NAMALWA (cell line): ENCODE measurements at places on chromosomes 7 and 10.

GRCh38 chr10:16518822-16519221 is 2.9 kb downstream of the C1QL3 start:
- peak; percentile 27 for DNase-seq

DNA sequence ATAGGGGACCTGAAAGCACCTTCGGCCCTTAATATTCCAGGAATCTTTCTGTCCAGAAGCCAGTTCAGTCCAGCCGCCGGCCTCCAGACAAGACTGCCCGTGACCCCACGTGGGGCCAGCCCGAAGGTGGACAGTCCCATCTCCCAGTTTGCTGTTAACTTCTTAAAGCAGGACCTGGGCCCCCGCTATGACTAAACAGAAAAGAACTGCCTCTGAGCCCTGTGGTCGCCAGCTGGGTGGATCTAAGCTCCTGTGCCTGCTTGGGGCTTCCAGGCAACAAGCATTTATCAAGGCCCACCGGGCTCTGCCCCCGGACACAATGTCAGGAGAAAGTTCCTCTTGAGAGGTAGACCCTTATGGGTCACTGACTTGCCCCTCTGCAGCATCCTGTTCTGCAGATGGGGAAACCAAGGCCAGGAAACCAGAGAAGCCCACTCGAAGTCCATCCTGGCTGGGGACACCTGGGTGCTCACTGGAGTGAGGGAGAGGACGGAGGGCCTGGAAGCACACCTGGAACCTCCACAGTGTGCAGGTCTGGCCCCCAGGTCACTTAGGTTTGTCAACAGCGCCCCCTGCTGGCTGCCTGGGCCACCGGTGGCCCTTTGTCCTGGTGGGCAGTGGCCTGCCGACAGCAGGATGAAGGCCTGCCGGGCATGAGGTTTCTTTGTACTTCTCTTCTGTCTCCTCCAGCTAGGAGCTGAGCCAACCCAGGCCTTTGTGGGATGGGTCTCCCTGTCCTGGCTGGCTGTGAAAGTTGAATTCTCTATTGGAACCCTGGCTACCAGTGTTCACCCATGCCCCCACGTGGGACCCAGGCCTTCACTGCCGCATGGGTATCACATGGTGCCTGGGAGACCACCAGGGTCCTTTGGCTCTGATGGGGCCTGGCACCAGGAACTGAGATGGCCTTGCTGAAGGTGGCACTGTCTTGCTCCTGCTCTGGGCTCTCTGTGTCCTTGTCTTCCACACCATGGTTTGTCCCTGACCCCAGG is 128.0 kb downstream of the ZMIZ1 start:
- DNase-seq: peak; percentile 53

GRCh38 chr10:117126034-117126433 is 12.0 kb downstream of the VAX1 start:
- no peak for DNase-seq

DNA sequence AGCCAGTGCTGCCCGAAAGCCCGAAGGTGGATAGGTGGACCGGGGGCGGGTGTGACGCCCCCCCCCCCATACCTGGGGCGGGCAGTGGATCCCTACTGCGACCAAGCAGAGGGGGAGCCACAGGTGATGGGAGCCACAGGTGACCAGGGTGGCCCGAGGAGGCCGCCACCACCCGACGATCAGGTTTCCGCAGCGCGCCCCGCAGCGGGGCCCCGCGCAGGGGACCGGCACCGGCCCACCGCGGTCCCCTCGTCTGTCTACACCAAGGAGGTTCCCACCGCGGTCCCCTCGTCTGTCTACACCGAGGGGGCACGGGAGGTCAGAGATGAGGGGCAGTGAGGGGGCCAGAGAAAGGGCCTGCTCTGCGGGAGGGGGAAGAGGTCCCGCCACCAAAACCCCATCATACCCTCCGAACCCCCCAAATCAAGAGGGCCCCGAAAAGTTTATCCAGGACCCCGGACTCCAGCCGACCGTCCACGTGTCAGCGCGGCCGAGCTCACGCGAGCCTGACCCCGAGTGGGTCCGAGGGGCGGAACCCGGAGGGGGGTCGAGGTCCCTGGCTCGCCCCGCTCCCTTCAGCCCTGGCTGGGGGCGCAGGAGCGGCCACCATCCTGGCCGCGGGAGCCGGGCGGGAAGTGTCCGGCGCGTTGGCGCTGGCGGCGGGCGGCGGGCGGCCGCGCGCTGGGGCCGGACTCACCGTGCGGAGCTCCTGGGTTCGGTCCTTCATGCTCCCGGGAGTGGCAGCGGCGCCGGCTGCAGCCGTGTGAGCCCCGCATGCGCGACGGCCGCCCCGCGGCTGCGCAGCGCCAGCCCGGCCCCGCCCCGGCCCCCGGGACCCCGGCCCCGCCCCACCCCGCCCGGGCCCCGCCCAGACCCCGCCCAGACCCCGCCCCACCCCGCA is at the start of gene STX1A:
Gene STX1A (minus strand): TSS at position 765 of the 901 bp plus-strand sequence. CDS start 38 bp downstream, at position 727.
- peak; percentile 84 for DNase-seq

- no peak for DNase-seq
These were observed 53.5 kb downstream of the EXOC6 start for GRCh38 chr10:92901819-92902251.

DNA sequence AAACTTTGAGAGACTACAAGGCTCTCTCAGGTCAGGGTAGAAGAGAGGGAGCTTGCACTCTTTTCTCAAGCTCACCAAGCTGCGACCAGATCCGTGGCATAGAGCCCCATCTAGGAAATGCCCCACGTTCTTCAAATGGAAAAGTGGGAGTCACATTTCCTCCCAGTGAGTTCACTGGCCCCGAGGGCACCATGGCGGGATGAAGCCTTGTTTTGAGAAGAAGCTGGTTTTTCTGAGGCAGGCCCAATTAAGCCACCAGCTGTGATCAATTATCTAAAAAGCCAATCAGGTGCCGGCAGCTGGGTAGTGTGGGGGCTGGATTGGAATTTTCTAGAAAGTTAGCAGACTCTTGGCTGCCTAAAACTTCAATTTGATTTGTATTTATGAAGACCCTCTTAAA is 101.4 kb downstream of the ZNF365 start:
- no peak for DNase-seq

DNA sequence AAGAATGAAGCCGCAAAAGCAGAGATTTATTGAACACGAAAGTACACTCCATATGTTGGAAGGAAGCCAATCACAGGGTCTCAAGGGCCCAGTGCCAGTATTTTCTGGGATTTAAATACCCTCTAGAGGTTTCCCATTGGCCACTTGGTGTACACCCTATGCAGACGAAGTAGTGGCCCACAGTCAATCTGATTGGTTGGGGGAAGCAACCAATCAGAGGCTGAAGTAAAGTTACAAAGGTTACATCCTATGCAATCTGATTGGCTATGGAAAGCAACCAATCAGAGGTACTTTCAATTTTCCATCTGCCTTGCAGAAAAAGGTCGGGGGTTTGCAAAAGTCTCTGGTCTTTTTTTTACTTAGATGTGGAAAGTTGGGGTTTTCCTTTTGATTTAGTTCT is 481.3 kb upstream of the NRP1 start:
- peak; percentile 28 for DNase-seq

- DNase-seq: no peak
These were observed 14.1 kb upstream of the ZC3HAV1L start for GRCh38 chr7:139049936-139050335.

DNA sequence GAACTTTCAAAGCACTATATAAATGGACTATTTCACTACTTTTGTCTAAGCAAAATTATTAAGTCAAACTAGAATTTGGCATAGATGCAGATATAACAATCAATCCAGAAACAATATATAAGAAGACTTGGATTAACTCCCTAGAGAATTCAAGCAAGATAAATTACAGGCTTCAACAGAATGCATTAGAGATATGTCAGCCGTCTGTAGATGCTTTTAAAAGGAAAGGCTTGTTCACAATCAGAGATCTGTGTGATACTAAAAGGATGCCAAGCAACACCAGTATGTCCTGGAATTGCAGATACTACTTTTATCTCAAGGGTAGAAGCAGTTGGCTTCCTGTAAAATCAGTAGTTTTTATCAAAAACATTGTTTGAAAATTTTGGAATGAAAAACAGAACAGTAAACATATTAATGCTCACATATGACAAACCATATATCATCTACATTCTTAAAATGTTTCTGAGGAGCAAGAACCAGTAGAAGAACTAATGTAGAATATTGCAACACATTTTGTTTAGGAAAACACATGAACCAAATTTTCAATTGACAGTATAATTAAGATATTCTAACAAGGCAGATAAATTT is 947.9 kb upstream of the LRRN3 start:
- no peak for DNase-seq

DNA sequence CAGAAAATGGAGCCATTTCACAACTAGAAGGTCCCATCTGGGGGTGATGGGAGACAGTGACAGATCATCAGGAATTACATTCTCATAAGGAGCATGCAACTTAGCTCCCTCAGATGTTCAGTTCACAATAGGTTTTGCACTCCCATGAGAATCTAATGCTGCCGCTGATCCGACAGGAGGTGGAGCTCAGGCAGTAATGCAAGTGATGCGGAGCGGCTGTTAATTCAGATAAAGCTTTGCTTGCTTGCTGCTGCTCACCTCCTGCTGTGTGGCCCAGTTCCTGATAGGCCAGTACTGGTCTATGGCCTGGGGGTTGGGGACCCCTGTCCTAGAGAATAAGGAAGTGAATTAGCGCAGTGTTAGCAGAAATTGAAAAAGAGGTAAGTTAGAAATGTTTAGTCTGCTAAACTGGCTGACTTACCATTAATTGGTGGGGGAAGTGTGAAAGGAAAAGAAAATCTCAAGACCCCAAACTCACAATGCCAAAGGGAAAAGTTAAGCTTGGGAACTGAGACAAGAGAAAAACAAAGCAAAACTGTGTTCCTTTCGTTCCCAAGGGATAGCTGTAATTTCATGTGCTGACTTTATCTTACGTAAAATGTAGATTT is 76.4 kb downstream of the LYZL2 start:
- no peak for DNase-seq

GRCh38 chr10:48287417-48288391 is 13.2 kb upstream of the FRMPD2 start:
- no peak for DNase-seq

DNA sequence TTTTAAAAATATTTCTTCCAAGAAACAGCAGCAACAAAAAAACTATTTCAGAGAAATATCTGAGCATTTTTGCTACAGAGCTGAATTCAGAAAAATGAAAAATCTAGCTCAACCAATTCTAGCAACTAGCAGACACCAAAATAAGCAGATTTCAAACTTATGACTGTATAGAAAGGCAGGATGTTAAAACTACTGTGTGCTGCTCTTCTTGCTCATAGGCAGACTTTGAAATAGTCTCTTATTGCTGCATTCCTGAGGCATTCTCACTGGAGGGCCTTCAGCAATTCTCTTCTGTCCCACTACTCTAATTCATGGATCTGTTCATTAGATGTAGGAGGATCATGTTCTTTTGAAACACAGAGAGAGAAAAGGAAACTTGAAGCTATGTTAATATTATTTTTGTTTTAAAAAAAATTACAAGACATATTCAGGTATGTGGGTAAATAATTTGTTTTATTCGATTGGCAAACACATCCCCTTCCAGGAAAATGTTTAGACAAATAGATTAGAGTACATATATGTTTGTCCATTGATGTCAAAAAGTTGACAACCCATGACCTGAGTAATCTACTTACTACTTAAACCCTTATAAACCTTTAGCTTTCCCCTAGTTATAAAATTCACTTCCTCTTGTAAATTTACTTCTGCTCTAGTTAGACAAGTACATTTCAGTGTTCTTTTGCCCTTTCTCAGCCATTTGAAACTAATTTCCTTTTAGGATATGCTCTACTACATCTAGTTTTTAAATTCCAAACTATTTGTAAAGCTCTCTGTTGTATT is 428.2 kb upstream of the POT1 start:
- DNase-seq: no peak

- DNase-seq: peak; percentile 45
These were observed 43.2 kb upstream of the TES start for GRCh38 chr7:116167177-116167576.

- DNase-seq: no peak
These were observed 17.2 kb downstream of the MMS19 start for GRCh38 chr10:97481071-97481470.

- DNase-seq: no peak
These were observed 162.2 kb downstream of the IMMP2L start for GRCh38 chr7:111400088-111400487.

GRCh38 chr10:67803588-67804394 is 34.2 kb downstream of the DNAJC12 start:
- no peak for DNase-seq

DNA sequence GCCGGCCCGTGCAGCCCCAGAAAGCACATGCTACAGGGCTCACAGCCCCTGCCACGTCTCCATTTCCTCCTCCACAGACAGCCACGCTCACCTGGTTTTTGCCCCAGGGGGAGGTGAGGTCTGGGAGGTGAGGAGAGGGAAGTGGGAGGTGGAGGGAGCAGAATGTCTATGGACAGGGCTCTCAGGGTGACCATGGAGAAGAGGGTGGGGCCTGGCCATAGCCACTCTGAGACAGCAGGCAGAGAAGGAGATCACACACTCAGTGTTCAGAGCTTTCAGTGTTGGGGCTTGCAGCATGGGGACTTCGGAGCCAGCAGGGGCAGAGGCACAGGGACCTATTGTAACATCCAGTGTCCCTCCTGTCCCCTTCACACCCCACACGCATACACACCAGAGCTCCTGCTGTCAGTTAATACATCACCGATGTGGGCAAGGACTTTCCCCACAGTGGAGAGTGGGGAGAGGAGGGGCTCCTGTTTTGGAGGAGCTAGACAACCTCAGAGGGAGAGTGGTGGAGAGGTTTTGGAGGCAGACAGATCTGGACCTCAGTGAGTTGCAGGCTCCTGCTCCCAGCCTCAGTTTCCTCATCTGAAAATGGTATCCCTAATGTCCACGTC is 14.4 kb downstream of the WDFY4 start:
- DNase-seq: no peak

DNA sequence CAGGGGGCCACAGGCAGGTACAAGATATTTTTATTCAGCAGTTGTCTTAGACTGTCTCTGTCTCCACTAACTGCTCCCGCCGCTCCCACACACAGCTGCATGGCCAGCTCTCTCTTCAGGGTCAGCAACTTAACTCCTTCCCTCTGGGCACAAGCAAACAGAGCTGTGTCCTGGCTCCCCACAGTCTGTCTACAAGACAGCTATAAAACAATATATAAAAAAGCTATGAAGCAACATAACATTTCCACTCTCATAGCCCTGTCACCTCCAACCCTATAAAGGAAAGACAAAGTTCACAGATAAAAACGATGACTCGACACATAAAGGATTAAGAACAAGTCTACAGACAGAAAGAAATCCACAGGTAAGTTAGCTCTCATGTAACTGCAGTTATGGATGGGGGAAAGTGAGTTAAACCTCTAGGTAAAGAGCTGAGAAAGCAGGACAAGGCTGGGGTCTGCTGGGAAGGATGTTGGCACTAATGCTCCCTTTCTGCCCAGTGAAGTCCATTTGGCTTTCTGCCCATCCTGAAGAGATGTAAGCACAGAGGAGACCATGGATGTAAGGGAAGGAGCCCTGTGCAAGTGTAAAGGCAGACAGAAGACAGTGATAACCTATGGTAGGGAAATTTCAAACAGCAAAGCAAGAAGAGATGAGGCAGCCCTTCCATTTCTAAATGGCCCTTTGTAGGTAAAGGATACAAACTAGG is 27.0 kb downstream of the RAPGEF5 start:
- DNase-seq: no peak

- DNase-seq: no peak
These were observed 34.4 kb downstream of the BCAP29 start for GRCh38 chr7:107614425-107614824.
